Stimulated activated CD8-positive, alpha-beta memory T cell treated with anti-CD3 and anti-CD28 coated beads, Interleukin-15, amount 100 ng/mL, for 24 hours (primary cell): ENCODE measurements at places on chromosomes 5 and 9.

DNA sequence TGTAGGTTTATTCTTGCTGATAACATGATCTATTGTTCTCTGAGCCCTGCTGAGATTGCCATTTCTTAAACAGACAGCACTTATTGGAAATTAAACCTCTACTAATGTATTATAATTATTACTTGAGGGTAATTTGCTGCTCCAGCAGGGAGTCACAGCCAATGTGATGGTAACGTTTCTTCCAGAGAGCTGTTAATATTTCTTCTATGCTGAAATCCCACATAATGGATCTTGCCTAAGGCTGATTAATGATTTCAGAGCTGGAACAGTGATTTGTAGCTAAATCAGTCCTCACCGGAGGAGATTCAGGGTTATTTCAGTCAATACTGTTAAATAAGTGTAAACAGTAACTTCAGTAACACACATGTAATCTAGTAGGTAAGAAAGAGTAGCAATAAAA is 170.1 kb downstream of the CDH12 start:
- no peak for DNase-seq

DNA sequence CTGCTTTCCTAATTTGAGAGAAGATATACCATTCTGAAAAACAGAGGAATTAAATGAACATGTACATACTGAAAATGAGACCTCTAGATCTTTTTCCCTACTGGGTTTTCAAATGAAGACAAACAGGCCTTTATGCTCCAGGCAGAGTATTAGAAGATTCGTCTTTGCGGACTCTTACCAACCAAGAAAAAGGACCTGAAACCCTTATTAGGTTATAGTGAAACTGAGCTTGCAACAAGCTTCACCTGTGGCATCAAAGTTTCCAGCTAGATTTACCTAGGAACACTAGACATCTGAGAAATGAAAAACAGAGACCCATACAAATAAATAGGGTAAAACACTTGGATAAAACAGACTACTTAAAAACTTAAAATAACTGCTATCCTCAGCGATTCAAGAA is 46.3 kb downstream of the SMIM15 start:
- no peak for DNase-seq

- DNase-seq = no peak
Observed at GRCh38 chr5:131571669-131572168, 63.3 kb downstream of the RAPGEF6 start.

- DNase-seq = no peak
Observed at GRCh38 chr5:131766689-131767088, 30.1 kb downstream of the FNIP1 start.

DNA sequence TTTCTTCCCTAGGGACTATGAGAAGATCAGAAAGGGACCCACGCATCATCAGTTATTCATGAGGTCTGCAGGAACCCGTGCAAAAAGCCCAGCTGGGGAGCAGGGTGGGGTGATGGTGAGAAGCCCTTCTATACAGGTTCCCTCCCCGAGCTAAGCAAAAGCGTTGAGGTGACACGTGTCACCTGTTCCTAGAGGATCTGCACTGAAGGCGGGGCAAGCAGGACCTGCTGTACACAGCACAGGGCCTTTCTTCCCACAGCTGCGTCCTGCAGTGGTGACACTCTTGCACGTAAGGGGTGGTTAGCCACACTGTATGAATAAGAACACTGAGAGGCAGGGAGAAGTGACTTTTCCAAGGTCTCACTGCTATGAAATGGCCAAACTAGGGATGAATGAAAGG is 37.2 kb upstream of the SH3PXD2B start:
- DNase-seq = no peak
